ENCODE measurements at places on chromosomes 7 and 10.
A peak's percentile ranks its signal among the peaks of the same experiment; 100 is the strongest.

DNA sequence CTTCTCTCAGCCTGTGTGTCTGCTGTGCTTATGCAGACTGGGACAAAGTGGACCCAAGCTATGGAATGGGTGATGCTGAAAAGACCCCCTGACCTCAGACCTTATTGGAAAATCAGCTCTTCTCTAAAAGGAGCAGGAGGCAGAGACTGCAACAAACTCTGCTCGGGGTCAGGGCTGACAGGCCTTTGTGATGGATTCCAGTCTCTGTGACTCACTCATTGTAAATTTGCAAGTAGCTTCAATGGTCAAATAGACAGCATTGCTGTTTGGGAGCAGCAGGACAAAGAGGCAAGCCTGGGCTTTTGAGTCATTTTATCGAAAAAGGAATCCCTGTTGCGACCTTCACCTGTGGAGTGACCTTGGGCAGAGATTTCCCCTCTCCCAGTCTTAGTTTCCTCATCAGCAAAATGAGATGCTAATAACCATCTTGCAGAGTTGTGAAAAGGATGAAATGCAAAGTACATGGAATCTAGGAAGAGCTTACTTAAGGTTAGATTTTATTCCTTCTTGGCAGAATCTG is 26.1 kb upstream of the GPR26 start:
- no peak overlapping the region for H3K27ac ChIP-seq
- no peaks in the 10 kb centered on the region for H3K36me3 ChIP-seq
- H3K4me3 ChIP-seq = no peak overlapping the region
- H3K27me3 ChIP-seq = no peaks in the 10 kb centered on the region
- DNase-seq = no peak
- H3K4me1 ChIP-seq = no peaks in the 10 kb centered on the region

- no peak for DNase-seq
- no peak overlapping the region for H3K4me3 ChIP-seq
- no peaks in the 10 kb centered on the region for H3K4me1 ChIP-seq
- no peak overlapping the region for H3K27ac ChIP-seq
- no peaks in the 10 kb centered on the region for H3K27me3 ChIP-seq
Measured at GRCh38 chr10:111745982-111746381, 437.6 kb downstream of the GPAM start.

- no peaks in the 10 kb centered on the region for H3K36me3 ChIP-seq
- H3K27me3 ChIP-seq = no peaks in the 10 kb centered on the region
- DNase-seq = no peak
- no peak overlapping the region for H3K27ac ChIP-seq
- H3K4me1 ChIP-seq = no peaks in the 10 kb centered on the region
Measured at GRCh38 chr7:28487487-28487886, 75.2 kb downstream of the CREB5 start.

DNA sequence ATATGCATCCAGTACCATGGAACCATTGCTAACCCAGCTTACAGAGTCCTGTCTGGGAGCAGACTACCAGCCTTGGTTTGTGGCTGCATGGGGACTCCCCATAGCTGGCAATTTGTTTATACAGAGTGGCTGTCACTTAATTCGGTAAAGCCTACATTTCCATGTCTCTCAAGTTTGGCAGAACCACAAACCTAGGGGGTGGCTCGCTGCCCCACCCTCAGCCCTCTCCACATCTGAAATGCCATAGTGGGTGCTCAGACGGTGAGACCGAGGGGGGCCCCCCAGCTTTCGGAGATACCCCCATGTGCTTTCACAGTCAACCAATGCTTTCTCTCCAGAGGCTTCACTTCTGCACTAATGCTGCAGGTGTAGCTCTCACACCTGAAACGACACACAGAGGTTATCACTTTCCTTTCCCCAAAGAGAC is 75.5 kb upstream of the KAT6B start:
- H3K27me3 ChIP-seq = no peaks in the 10 kb centered on the region
- DNase-seq = peak; percentile 57
- no peaks in the 10 kb centered on the region for H3K36me3 ChIP-seq
- no peak overlapping the region for H3K4me3 ChIP-seq

DNA sequence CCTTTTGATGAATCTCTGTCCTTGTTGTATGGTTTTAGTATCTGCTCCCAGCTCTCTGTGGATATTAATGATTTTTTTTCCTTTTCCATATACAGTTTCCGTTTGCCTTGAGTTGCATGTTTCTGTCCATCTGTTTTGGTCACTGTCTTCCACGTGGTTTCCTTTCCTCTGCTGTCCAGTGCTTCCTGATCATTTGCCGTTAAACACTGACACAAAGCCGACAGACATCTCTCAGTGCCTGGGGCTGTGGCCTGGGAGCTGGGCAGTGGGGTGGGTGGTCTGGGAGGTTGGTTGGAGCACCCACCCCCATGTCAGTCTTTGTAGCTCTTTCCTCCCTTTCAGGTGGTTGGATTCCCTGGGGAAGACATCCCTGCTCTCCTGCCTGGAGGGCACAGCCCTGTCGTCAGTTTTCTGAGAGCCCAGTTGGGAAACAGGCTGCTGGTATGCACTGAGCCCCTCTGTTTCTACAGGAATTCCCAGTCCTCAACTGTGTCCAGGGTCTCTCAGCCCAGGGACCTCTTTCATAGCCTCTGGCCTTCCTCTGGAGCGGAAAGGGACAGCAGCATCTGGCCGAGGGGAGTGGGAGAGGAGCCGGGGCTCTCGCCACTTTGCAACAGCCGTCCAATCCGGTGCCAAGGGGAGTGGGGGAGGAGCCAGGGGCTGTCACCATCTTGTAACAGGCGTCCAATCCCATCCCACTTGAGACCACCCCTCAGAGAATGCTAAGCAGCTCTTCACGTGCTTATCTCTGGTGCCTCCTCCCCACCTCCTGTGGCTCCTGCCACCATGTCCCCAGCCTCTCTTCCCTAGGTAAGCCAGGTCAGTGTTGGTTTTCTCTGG is 26.7 kb upstream of the MKI67 start:
- H3K27me3 ChIP-seq = peaks cover 2% of the 10 kb centered on the region
- H3K27ac ChIP-seq = no peak overlapping the region
- no peaks in the 10 kb centered on the region for H3K36me3 ChIP-seq
- no peak for DNase-seq

DNA sequence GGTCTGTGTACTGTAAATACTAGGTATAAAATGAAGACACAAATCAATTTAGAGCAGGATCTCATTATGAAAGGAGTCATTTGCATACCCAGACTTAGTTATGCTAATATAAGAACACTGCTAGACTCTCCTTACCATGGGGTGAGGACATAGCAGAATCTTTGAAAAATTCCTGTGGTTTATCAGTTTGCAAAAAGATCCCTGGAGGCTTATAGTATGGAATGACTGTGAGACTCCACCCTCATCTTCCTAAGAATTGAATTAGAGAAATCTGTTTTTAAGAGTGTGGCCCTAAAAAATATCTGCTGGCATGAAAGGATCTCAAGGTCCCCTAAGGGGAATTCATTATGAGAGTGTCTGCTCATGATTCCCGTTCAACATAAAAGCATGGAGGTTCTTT is 63.2 kb downstream of the WNT2 start:
- no peaks in the 10 kb centered on the region for H3K4me1 ChIP-seq
- DNase-seq = no peak
- H3K27ac ChIP-seq = no peak overlapping the region
- no peak overlapping the region for H3K4me3 ChIP-seq

GRCh38 chr7:127114742-127115265 is 137.9 kb downstream of the GRM8 start:
- H3K27ac ChIP-seq = no peak overlapping the region
- no peak overlapping the region for H3K4me3 ChIP-seq
- DNase-seq = no peak
- H3K4me1 ChIP-seq = no peaks in the 10 kb centered on the region
- H3K27me3 ChIP-seq = no peaks in the 10 kb centered on the region
- no peaks in the 10 kb centered on the region for H3K36me3 ChIP-seq

GRCh38 chr7:15440482-15440881 is 121.3 kb downstream of the AGMO start:
- H3K4me3 ChIP-seq = no peak overlapping the region
- H3K27ac ChIP-seq = no peak overlapping the region
- no peaks in the 10 kb centered on the region for H3K4me1 ChIP-seq

- H3K36me3 ChIP-seq = no peaks in the 10 kb centered on the region
- DNase-seq = no peak
- H3K4me1 ChIP-seq = peaks cover 6% of the 10 kb centered on the region
- H3K27me3 ChIP-seq = peaks cover 25% of the 10 kb centered on the region
- H3K4me3 ChIP-seq = no peak overlapping the region
Measured at GRCh38 chr10:129955601-129956285, 8.3 kb downstream of the EBF3 start.

DNA sequence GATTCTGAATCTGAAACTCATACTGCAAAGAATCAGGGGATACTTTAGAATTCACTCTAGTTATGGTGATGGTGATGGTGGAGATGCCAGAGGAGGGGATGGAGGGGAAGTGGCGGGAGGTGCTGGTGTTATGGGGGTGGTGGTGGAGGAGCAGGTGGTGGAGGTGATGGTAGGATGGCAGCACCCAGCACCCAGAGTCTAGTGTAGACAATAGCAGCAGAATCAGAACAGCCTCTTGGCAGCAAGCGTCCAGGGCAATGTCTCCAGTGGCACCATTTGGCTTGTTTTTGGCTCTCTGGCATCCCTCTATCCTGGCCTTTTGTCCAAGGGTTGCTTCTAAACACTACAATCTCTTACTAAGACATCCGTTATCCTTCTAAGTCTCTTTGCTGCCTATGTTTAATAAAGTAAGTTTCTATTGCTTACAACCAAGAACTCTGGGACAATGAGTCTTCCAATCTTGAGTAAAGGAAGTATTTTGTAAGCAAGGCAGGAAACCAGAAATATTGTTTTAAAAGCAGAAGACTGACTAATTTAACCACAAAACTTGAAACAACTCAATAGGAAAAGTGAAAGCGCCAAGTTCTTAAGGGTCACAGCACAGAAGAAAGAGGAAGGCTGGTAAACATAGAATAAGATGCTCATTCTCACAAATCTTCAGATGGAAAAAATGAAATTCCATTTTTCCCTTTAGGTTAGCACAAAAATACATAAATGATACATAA is 42.4 kb upstream of the GDF10 start:
- no peak for DNase-seq
- H3K27me3 ChIP-seq = no peaks in the 10 kb centered on the region
- no peaks in the 10 kb centered on the region for H3K36me3 ChIP-seq
- H3K4me1 ChIP-seq = peaks cover 33% of the 10 kb centered on the region
- no peak overlapping the region for H3K4me3 ChIP-seq

GRCh38 chr7:50022991-50023390 is 70.1 kb downstream of the ZPBP start:
- H3K27me3 ChIP-seq = no peaks in the 10 kb centered on the region
- no peaks in the 10 kb centered on the region for H3K36me3 ChIP-seq

GRCh38 chr10:11638055-11638698 is 26.7 kb upstream of the USP6NL start:
- H3K36me3 ChIP-seq = no peaks in the 10 kb centered on the region
- no peak for DNase-seq
- H3K27ac ChIP-seq = no peak overlapping the region
- no peaks in the 10 kb centered on the region for H3K4me1 ChIP-seq
- no peaks in the 10 kb centered on the region for H3K27me3 ChIP-seq

GRCh38 chr10:84668186-84668763 is 339.9 kb downstream of the CCSER2 start:
- H3K27ac ChIP-seq = no peak overlapping the region
- no peak for DNase-seq
- H3K4me3 ChIP-seq = no peak overlapping the region
- H3K36me3 ChIP-seq = no peaks in the 10 kb centered on the region

DNA sequence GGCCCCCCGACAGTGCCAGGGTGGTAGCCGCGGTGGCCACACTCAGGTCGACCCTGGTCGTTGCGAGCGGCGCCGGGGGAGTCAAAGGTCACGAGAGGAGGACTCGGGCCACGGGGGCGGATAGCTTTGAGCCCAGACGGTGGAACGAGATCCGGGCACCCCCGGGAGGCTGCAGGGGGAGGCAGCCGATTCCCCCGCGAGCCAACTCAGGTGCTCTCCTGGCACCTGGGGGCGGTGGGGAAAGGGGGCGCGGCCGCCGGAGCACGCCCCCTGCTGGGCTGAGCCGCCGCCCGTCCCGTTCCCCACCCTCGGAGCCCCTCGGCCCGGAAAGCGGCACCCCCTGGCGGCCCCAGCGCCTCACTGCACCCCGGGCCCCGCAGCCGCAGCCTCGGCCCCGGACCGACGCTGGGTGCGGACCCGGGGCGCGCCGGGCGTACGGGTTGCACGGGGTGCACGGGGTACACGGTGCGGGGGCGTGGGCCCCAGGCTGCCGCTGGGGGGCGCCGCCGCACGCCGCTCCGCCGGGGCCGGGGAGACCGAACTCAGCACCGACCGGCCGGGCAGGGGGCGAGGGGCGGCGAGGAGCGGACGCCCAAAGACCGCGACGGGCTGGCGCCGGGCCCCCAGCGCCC is 521 bp upstream of the NYAP1 start:
- H3K27ac ChIP-seq = no peak overlapping the region
- peak; percentile 89 for DNase-seq
- H3K4me1 ChIP-seq = peaks cover 25% of the 10 kb centered on the region
- peak overlapping the region; percentile 29 for H3K4me3 ChIP-seq
- no peaks in the 10 kb centered on the region for H3K27me3 ChIP-seq

DNA sequence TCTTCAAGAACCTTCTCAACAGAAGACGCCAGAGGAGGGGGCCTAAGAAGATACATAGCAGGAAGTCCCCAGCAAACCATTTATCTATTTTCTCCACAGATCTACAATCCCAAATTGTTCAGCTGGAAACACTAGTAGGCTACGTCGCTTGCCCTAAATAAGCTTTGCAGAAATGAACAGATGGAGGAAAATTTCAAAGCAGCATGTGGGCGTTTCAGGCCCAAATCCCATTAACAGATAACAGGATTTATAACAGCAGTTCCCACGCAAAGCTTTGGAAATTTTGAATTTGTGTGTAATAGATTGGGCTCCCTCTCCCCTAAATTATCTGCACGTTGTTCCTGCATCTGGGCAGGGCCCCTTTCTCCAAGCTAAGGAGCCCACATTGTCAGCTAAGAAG is 60.6 kb upstream of the FRMD4A start:
- no peaks in the 10 kb centered on the region for H3K27me3 ChIP-seq
- no peak for DNase-seq
- H3K4me3 ChIP-seq = no peak overlapping the region
- no peak overlapping the region for H3K27ac ChIP-seq
- no peaks in the 10 kb centered on the region for H3K36me3 ChIP-seq
